ENCODE measurements at places on chromosomes 11 and 22.
A peak's percentile ranks its signal among the peaks of the same experiment; 100 is the strongest.

- peak; percentile 59 for DNase-seq
These were observed 39.4 kb upstream of the RTL6 start for GRCh38 chr22:44537467-44537866.

DNA sequence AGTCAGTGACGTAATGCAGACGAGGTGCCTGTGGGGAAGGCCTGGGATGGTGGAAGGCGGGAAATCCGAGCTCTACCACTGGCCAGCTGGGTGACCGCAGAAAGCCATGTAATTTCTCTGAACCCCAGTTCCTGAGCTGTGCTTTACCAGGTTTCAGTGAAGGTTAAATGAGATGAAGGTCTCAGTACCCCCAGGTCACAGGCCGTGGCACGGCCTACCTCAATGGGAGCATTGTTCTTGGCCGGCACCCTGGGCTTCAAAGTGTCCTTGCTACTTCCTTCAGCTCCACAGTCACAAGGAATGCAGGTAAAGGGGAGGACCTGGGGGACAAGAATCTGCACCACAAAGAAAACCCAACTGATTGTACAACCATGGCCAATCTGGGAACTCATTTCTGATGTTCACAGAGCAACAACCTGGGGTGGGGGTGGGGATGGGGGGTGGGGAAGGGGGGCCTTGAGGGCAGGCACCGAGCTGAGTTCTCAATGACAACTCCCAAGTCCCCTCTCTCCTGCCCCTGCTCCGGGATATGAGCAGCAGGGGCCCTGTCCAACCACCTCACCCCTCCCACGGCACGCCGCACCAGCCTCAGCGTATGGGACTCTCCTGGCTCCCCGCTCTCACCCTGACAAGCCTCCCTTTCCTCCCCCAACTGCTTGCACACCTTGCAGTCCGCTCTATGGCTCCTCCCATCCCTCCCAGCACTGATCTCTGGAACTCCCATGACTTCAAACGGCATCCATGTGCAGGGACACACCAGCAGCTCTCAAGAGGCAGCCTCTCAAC lies 59.1 kb upstream of the ARFGAP3 start:
- no peak for DNase-seq

DNA sequence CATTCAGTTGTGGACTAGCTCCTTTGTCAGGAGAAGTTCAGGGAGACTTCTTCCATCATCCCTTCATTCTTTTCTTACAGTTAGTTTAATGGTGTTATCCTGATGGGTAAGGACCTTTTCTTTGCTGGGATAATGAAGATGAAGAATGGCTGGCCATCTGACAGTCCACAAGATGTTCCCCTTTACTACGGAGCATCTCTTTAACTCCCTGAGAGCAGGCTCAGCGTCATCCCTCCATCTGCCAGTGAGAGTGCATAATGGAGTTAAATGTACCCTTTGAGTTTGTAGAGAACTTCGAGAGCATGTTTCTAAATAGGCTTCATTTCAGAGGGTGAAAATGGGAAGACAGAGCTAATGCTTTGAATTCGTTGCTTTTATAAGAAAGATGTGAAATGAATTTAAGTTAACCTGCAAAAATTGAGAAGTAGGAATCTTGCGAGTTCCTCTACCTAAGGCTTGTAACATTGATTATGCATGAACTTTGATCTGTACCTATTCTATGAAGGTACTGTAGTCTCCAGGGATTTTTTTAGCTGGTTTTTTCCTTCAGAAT lies 1.7 kb downstream of the EP300 start:
- peak; percentile 53 for DNase-seq

- no peak for DNase-seq
These were observed 56.1 kb downstream of the HSD17B12 start for GRCh38 chr11:43736502-43737200.

DNA sequence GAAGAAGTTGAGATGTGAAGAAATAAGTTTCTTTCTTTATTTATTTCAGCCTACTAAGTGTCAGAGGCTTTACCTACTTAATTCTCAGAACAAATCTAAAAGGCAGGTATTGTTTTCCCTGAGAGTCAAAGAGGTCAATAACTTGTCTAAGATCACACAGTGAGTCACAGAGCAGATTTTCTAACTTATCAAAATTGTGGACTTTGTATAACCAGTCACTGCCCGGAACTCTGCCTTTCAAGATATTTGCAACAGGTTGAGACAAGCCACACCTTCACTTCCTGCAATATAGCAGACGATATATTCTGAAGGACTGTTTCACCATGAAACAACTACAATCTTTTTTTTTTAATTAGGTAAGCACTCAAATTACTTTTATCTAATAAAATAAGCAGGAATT lies 10.5 kb upstream of the MMP3 start:
- no peak for DNase-seq

DNA sequence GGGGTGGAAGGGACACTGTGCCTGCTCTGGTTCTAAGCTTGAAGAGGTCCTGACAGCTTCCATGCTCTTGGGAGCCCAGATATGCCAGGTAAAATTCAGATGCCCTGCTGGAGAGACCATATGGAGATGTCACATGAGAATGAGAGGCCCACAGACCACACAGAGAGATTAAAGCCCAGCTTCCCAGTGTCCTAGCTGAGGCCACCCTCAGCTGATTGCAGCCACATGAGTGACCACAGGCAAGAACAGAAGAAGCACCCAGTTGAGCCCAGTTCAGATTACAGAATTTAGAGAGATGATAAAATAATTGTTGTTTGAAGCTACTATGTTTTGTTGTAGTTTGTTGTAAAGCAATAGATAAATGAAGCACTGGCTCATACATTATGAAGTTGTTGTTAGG lies 14.4 kb upstream of the PVALB start:
- DNase-seq = no peak

DNA sequence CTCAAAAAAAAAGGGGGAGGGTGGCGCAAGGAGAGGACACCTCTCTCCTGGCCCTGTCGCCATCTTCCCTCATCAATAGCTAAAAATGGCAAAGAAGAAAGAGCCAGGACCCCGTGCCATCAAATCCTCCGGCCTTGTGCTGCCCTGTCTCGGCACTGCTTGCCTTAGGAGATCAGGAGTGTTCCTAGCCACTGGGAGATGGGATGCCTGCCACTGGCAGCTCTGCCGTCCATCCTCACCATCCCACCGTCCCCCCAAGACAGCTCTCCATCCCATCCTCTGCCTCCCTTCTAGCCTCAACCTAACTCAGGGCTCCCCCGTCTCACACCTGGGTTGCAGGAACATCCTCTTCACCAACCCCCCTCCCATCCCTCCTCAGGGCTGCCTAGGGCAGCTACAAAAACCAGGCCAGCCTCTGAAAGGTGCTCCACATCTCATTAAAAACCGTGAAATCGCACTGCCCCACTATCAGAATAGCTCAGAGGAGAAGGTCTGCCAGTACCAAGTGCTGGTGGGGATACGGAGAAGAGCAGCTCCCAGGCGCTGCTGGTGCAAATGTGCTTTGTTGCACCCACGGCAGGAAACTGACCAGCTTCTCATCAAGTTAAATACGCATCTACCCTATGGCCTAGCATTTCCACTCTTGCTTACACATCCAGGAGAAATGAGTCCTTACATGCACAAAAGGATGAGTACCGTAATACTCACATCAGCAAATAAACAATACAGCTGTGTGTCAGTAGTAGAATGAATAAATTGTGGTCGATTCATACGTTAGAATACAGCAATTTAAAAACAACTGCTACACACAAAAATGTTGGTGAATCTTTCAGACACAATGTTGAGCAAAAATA lies 31.7 kb upstream of the GCAT start:
- no peak for DNase-seq

DNA sequence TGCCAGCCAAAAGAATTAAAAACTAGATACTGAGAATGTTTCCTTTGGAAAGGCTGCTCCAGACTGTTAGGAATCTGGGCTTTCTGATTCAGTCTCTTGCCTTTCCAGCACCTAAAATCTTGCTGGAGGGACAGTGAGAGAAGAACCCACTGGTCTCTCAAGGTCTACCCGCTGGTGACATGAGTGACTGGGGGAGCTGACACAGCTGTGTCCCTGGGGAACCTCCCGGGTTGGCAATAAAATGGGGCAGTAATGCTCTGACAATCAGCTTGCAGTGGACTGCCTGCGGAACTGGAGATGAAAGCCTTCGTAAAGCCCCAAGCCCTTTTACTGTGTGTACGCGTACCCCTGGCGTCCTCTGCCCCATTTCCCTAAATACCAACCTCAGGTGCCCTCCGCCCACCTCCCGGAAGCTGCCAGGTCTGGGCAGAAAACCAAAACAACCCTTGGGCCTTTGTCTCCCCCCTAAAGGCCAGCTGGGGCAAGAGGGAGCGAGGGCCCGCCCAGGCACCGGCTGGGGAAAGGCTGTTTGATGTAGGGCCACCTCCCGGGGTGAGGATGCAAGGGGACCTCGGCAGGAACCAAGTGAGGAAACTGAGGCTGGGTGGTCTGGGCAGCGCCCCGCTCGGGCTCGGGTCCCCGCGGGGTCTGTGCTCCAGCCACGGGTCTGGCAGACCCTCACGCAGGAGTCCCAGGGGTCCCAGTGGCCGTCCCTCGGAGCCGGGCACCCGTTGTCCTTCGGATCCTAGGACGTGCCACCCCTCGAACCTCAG lies 741 bp downstream of the CARS1 start:
- DNase-seq = no peak

GRCh38 chr22:35380537-35381423 lies at the start of gene HMOX1:
HMOX1 (plus strand) TSS chr22:35381096; CDS start chr22:35381174, 78 bp downstream.
- DNase-seq = no peak

GRCh38 chr22:33389936-33390335 lies 331.8 kb upstream of the SYN3 start:
- DNase-seq = no peak

GRCh38 chr22:20866736-20867135 lies 7.9 kb downstream of the SNAP29 start:
- no peak for DNase-seq

- no peak for DNase-seq
These were observed 8.6 kb downstream of the TSSC4 start for GRCh38 chr11:2409126-2409525.

DNA sequence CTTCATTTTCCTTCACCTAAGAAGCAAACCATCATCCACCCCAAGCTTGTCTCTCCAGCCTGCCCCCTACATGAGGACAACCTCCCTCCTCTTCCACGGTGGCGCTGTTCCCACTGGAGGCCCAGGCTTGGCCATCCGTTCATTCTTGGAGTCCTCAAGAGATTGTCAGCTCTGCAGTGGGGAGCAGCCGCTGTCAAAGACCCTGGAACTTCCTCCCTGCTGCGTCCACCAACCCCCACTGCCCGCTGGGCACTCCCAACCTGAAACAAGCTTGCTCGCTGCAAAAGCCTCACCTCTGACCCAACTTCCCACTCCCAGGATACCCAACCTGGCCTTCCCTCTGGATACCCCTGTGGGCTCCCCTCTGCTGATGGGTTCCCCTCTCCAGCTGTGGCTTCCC lies 10.4 kb upstream of the CD81 start:
- DNase-seq = no peak

- DNase-seq = no peak
These were observed 20.9 kb downstream of the SERPIND1 start for GRCh38 chr22:20794650-20795413.

GRCh38 chr11:14454861-14455632 lies 44.6 kb downstream of the COPB1 start:
- DNase-seq = no peak

GRCh38 chr22:36981247-36981775 lies 37.9 kb downstream of the TST start:
- peak; percentile 11 for DNase-seq

GRCh38 chr22:39206491-39206890 lies 38.3 kb downstream of the PDGFB start:
- no peak for DNase-seq

- DNase-seq = no peak
These were observed 44.7 kb upstream of the CAPRIN1 start for GRCh38 chr11:34006876-34007275.

DNA sequence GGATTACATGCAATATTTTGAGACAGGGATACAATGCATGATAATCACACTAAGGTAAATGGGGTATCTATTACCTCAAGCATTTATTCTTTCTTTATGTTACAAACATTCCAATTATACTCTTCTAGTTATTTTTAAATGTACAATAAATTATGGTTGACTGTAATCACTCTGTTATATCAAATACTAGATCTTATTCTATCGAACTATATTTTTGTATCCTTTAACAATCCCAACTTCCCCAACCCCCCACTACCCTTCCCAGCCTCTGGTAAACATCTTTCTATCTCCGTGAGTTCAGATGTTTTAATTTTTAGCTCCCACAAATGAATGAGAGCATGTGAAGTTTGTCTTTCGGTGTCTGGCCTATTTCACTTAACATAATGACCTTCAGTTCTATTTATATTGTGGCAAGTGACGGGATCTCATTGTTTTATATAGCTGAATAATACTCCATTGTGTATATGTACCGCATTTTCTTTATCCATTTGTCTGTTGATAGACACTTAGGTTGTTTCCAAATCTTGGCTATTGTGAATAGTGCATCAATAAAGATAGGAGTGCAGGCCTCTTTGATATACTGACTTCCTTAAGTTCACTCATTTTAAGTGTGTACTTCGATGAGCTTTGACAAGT lies 40.5 kb downstream of the ARHGEF12 start:
- DNase-seq = no peak

Data from NCI-H524 treated with DMSO at 0.1 percent for 48 hours (cell line).